Hematopoietic multipotent progenitor cell treated with erythropoietin and hydrocortisone succinate and interleukin-3 and kit ligand, for 15 days (in vitro differentiated cells): ENCODE measurements at places on chromosomes 1 and 21.
A peak's percentile ranks its signal among the peaks of the same experiment; 100 is the strongest.

- DNase-seq, result no peak
Measured at GRCh38 chr21:39688010-39688409, 57.0 kb upstream of the IGSF5 start.

DNA sequence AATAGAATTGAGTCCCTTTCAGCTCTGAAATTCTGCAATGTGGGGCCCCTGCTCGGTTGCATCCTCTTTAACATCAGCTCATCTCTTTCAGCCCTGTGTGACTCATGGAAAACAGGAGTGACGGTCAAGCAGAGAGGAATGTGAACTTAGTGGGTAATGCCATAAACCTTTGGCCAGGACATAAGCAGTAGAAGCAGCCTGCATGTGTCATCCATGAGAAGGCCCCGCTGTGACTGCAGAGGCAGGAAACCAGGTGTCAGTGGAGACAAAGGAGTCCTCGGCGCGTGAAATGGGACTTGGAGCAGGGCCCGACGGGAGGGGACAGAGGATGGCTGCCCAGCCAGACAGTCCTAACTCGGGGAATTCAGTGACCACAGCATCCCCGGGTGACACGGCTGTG, 21.1 kb upstream of the EPHB2 start:
- no peak for DNase-seq

DNA sequence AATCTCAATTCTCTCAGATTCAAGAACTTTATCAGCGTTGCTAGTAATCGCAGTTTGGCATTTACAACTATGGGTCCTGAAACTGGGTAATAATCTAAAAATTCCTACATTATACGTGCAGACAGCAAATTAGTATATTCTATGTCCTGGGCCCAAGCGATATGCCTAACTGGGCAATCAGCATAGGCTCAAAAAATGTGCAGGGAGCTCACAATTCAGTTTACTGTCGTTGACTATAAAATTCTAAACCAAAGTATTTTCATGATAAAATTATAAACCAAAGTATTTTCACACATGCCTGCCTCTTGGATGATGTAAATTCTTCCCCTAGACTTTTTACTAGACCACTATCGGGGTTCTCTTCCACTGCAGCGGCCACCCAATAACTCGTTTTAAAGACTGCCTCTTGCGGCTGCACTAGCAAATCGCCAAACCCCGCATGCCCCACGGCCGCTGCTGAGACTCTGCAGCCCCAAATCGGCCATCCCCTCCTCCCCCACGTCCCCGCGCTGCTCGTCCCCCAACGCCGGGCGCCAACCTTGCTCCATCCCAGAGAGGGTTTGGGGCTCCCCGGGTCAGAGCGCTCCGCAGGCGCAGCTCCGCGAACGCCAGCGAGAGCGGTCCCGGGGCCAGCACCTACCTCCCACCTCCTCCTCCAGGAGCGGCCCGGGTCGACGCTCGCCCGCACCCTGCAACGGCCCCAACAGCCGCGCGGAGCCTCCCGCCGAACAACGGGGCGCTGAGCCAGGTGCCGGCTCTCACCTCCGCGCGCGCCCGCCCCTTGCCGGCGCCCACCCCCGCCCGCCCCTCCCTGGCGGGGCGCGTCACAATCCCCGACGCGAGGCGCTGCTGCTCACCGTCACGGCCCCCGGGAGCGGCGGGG, 506 bp downstream of the SSX2IP start:
- DNase-seq, result peak; percentile 72

- DNase-seq, result no peak
Measured at GRCh38 chr1:29047142-29047541, 76.6 kb downstream of the TMEM200B start.

DNA sequence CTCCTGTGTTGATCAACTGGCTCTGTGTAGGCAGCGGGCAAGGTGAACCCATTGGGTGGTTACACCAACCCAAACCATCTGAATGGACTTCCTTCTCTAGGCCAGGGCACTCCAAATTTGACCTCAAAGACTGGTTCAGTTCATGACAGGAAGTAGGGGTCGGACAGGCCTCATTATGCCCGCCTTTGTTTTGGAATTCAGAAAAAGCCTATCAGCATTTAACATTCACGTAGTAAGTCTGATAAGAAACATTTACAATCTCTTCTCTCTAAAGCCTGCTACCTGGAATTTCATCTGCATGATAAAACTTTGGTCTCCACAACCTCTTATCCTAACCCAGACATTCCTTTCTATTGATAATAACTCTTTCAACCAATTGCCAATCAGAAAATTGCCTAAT, 97.1 kb upstream of the ETV3 start:
- no peak for DNase-seq

DNA sequence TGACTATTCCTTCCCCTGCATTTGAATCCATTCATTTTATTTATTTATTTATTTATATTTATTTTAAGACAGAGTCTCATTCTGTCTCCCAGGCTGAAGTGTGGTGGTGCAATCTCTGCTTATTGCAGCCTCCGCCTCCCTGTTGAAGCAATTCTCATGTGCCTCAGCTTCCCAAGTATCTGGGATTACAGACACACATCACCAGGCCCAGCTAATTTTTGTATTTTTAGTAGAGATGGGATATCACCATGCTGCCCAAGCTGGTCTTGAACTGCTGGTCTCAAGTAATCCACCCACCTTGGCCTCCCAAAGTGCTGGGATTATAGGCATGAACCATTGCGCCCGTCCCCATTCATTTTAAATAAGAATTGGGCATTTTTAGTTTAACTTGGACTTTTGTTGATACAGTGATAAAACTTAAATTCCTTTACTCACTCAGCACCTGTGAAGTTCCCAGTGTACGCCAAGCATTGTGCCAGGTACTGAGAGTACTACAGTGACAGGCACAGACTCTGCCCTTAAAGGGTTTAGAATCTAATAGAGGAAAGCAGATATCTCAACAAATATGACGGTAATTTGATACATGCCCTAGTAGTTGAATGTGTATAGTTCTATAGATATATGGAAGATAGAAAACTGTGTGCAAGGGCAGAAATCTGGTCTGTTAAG, 90.5 kb downstream of the PTPRC start:
- no peak for DNase-seq

DNA sequence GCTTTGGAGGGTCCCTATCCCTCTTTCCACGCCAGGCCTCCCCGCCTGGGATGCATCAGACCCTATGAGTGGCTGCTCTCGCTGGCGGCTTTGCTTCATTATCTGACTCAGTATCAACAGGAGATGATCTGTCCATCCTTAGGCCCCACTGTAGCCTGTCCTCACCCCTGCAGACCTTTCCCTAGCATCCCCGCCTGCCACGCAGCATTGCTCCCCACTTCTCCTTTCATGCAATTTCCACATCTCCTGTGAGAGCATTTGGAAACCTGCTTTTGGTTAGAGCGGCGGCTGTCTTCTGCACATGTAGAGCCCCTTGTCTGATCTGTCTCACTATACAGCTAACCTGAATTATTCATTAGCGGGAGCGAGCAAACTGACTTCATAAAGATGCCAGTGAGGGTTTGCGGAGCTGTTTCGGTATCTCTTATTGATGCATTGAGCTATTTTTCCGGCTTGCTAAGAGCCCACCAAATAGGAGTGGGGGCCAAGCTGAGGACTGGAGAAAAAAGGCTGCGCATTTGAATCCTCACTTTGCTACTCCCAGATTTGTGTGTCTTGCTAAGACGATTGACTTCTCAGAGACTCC, 40.0 kb upstream of the ATP2B4 start:
- DNase-seq, result no peak

- DNase-seq, result no peak
Measured at GRCh38 chr1:243367314-243367713, 111.5 kb downstream of the SDCCAG8 start.

GRCh38 chr1:113976609-113977278, 2.5 kb upstream of the OLFML3 start:
- DNase-seq, result no peak

- DNase-seq, result no peak
Measured at GRCh38 chr1:189654906-189655305, 822.8 kb downstream of the BRINP3 start.

GRCh38 chr1:209045331-209046057, 538.0 kb upstream of the CAMK1G start:
- no peak for DNase-seq
